ENCODE measurements at places on chromosomes 4 and X. TPM values are rescaled to one million over a fixed set of nuclear protein-coding genes. Genes with fewer than 3 reads are reported as not detected.

Gene NAP1L2
- 0.43 TPM for total RNA-seq

Gene SMIM10
- total RNA-seq: under 0.01 TPM

Gene LRCH2
- not detected for total RNA-seq

Gene RIBC1
- total RNA-seq: 0.43 TPM

Gene DHRSX
- total RNA-seq: 18.3 TPM

Gene P2RY4
- total RNA-seq: not detected

Gene ARMCX5
- 13.0 TPM for total RNA-seq

Gene HSFX4
- total RNA-seq: not detected

Gene CACNA1F
- total RNA-seq: not detected

Gene SYP
- not detected for total RNA-seq

Gene ANOS1
- total RNA-seq: under 0.01 TPM

Gene PPP4R3C
- total RNA-seq: not detected

Gene REPS2
- 1.3 TPM for total RNA-seq

Gene CXorf51B
- not detected for total RNA-seq

Gene ARHGEF38
- total RNA-seq: 0.72 TPM

Gene HSD17B13
- not detected for total RNA-seq

Gene CT45A3
- not detected for total RNA-seq

Gene BEND2
- total RNA-seq: not detected

Gene UTP14A
- 15.6 TPM for total RNA-seq

Gene ADH4
- total RNA-seq: not detected

Gene GYPB
- total RNA-seq: not detected

Gene ATP5ME
- total RNA-seq: 79.8 TPM

Gene COL4A5
- 80.7 TPM for total RNA-seq

Gene ARHGAP6
- 0.48 TPM for total RNA-seq

Gene UGT2A1
- not detected for total RNA-seq

Gene DDX53
- not detected for total RNA-seq

Gene CC2D2A
- 14.3 TPM for total RNA-seq

Gene SULT1B1
- not detected for total RNA-seq

Gene TRAM1L1
- 0.48 TPM for total RNA-seq

Gene ZDHHC15
- not detected for total RNA-seq

Gene DCLK2
- total RNA-seq: 0.96 TPM

Gene ARR3
- total RNA-seq: not detected

Gene MAPK10
- 2.2 TPM for total RNA-seq

Gene CENPI
- 1.7 TPM for total RNA-seq

Gene MAMLD1
- 0.48 TPM for total RNA-seq

Gene OTUD6A
- total RNA-seq: not detected

Gene PCDH7
- total RNA-seq: 19.3 TPM
